ENCODE measurements at places on chromosomes 2 and 18.

- DNase-seq = peak; percentile 67
These were observed 115.4 kb downstream of the ACAA2 start for GRCh38 chr18:49697757-49698524.

DNA sequence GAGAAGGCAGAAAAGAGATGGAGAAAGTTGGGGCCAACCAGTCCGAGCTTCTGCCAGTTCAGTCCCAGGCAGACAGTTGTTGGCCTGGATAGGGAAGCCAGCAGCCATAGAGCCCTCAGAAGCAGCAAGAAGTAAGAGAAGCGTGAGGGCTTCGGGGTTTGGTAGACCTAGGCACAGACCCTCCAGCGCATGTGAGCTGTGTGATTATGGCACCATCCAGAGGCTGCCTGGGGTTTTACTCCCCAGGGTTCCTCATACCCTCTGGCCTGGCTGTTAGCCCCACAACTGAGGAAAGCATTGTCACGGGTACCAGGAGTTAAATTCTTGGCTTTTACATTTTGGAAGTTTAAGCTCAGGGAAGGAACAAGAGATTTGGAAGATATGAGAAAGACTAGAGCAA lies 93.7 kb upstream of the RAB6C start:
- no peak for DNase-seq

DNA sequence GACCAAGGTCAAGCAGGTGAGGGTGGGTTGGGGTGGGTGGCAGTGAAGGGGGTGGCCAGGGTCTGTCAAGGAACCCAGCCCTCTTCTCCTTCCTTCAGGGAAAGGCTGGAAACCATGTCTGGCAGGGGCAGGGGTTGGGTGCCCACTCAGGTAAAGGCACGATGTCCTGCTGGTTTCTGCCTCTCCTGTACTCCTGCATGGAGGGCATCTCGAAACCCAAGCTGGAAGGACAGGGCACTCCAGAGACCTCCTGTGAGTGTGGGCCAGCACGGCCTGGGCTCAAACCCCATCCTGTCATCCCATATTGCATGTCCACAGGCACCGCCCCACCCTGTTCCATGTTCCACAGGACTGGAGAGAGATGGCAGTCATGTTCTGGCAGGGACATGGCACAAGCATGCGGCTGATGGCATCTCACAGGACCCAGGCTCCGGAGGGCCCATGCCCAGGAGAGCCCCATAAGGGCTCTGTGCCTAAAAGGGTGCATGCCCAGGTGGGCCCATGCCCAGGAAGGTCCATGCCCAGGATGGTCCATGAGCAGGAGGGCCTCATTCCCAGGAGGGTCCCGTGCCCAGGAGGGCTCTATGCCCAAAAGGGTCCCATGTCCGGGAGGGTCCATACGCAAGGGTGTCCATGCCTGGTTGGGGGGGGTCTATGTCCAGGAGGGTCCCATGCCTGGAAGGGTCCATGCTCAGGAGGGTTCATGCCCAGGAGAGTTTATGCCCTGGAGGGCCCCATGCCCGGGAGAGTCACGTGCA lies 6.4 kb downstream of the GPR35 start:
- DNase-seq = no peak

DNA sequence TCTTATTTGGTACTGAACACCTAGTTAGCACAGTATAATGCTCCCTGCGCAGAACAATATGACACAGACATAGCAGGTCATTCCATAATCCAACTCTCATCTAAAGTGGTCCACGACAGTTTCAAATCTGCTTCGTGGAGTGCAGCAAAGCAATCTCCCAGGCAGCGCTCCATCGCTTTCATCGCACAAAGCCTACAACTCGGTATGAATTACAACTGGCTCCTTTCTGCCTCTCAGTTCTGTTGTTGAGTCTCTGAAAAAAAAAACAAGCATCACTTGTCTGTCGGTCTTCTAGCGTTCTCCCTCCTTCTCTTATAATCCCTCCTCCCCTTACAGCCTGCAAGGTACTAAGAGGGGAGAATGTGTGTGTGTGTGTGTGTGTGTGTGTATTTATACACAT lies 123.5 kb downstream of the FIGN start:
- DNase-seq = no peak

DNA sequence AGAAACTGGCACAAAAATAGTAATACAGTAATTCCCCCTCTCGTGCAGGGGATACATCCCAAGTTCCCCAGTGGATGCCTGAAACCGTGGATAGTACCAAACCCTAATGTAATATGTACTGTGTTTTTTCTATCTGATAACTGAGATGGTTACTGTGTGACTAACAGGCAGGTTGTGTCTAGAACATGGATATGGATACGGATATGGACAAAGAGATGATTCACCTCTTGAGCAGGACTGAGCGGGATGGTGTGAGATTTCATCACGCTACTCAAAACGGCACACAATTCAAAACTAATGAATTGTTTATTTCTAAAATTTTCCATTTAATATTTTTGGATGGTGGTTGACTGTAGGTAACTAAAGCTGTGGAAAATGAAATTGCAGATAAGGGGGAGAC lies 3.4 kb downstream of the MBD1 start:
- DNase-seq = peak; percentile 28

DNA sequence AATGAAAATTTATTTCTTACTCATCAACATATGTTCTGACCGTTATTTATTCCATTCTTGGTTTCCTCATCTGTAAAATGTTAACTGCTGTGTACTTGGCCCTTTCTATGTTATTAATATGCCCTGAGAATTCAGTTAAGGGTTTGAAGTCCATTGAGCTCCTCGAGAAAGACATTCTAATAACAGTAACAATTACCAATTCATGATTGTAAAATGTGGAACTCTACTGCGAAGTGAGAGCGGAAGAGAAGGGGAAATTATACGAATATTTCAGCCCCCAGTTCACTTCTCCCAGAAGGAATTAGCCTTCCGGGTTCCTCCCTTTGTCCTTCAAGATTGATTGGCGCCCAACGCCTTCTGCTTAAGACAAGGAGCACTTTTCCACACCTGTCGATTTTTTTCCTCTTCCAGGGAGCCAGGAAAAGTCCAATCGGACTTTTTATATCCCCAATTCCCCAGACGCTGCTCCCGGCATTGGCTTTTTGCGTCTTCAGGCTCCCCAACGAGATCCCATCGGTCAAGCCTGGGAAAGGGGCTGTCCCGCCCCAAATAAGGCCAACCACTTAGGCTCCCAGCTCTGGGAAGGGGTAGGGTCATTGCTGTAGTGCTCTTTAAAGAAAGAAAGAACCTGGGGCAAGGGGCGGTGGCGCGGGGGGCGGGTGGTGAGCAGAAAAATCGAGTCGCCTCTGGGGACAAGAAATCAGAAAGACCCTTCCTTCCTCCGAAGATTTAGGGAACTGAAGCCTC lies 1.6 kb downstream of the DSC2 start:
- no peak for DNase-seq

GRCh38 chr2:30503695-30504052 lies 56.6 kb downstream of the LCLAT1 start:
- no peak for DNase-seq

DNA sequence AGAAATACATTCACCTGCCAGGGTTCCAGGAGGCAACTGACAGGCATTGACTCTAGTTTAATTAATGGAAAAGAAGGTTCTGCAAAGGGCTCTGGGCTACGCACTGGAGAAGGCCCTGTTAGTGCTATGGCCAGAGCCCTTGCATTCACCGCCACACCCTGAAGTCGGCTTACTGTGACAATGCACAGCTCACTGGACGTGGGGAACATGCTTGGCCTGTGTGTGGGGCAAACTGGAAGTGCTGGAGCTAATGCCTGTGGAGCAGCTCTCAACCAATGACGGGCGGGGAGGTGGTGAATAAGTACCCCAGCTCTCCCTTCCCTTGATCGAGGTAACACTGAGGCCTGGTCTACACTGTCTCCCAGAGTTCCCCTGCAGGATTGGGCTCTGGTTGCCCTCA lies 209.8 kb downstream of the HAUS1 start:
- DNase-seq = no peak

- DNase-seq = peak; percentile 72
These were observed 206.2 kb downstream of the NCKAP5 start for GRCh38 chr2:133362061-133362476.

DNA sequence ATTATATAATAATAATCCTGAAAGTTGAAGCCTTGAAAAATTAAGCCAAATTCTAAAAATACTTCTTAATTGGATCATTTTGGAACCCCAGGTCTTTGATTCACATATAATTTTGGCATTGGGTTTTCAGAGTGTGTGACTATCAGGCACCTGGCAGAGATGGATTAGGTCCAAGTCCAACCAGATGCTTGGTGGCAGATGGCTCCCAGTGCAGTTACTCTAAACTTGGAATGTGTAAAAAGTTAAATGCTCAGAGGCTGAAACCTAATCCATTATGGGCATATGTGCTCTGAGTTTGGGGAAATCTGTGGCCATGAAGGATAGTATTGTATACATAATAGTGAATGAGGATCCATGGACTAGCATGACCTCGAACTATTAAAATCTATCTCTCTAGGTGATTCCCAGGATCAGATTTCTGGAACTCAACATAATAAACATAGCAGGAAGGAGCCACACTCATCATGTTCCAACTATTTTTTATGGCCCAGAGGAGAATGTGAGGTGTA lies 333.0 kb downstream of the RPRM start:
- DNase-seq = no peak

- peak; percentile 77 for DNase-seq
These were observed 22.9 kb downstream of the RBM43 start for GRCh38 chr2:151238527-151239487.

DNA sequence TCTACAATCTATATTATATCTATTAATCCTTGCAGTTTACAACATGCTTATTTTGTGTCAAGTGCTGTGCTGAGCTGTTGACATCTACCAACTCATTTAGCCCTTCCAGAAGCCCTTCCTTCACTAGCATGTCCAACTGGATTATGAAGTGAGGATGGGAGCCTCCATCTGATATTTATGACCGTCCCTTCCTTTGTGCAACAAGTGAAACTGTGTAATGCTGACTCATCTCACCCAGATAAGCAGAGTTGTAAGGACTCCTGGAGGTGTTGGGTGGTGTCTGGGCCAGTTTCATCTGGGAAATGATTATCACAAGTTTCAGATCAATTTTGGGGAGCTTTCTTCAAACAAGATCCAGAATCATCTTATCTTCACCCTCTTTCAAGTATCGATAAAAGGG lies 156.6 kb upstream of the ETAA1 start:
- DNase-seq = no peak

- no peak for DNase-seq
These were observed 27.6 kb downstream of the ANKAR start for GRCh38 chr2:189702071-189702470.

DNA sequence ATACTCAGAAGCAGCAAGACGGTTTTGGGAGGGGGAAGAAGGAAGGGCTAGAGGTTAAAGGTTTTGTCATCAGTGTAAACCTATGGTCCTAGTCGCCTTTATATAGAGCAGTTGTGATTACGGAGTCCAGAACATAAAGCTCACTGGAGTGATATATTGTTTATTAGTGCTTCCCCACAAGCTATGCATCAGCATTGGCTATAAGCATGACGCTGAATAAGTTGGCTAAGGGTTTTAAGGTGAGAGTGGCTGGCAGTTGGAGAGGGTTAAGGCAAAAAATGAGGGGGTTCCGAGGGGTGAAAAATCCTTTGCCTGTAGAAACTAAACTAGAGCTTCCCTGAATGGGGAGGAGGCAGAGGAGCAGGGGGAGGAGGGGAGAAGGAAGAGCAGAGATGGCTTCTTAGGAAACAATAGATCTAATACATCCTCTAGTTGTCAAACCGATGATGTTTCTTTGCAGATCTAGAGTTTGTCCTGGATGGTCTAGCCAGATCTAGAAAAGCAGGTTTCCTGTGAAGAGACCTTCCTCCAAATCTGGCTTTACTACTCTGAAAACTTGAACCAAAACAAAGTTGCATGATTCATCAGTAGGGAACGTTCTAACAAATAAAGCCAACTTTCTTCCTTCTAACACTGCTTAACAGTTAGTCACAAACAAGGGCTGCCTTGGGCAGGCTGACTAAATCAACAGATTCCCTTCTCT lies 2.5 kb downstream of the KLF7 start:
- DNase-seq = peak; percentile 95

DNA sequence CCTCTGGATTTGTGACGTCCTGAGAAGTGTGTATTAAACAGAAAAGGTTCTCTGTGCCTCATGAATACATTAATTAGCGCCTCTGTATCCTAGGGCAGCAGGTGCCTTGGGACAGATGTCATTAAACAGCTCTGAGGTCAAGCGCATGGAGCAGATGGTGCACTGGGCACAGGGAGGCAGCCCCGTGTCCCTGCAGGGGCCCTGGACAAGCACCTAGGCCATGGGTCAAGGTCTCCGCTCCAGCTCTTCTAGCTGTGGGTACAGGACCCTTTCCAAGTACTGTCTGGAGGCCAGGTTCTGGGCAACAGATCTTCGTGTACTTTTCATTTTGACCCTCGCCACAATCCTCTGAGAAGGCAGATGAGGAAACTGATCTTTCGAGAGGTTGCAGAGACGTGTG lies 126.4 kb downstream of the KCTD1 start:
- no peak for DNase-seq

- no peak for DNase-seq
These were observed 23.1 kb downstream of the PSD4 start for GRCh38 chr2:113196839-113197238.

- DNase-seq = no peak
These were observed 87.2 kb downstream of the LNPK start for GRCh38 chr2:175914846-175915245.

DNA sequence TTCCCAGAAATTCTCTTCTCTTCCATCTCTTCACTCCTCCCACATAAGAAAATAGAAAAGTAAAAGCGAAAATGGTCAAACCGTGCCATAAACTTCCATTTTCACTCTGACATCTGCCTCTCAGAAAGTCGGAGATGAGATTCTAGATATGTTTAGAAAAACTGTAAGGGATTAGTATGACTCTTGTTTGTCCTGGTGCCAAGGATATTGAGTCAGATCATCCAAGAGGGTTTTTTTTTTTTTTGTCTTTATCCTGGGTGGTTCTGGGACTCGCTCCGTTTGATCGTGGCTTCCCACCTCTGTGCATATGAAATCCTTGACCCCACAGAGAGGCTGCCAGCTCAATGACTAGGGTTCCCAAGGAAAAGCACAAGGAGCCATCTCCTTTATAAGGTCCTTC lies 17.3 kb downstream of the EN1 start:
- peak; percentile 84 for DNase-seq

- no peak for DNase-seq
These were observed 40.3 kb downstream of the ZEB2 start for GRCh38 chr2:144479659-144480058.

DNA sequence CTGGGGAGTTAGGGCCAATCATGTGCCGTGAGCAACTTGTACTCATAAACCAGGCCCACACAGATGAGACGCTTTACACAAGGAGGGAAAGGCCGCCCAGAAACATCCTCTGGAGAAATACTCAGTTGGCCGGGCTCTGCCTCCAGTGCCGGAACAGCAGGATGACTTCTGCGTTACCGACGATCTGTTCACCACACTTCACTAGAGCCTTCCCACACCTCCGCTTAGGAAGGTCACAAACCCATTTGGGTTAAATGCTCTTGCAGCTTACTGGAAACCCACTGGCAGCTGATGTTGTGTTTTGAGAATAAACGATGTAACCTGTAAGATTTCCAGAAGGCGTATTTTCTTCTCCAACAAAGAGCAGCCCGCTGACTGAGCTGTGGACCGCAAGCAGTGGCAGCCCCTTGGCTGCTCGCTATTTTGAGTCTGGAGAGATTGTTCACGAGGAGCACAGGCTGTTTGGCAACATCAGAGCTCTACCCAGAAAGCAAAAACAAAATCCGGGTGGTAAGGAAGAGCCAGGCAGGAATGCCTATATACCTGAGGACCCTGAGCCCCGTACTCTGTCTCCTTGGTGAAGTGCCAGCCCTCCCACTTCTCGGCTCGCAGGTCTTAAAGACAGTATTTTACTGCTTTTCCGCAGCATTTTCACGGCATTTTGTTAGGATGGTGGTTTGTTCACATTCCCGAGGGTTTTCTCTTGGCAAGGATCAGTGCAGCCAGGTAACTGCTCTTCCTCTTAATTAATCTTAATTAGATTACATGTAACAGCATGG lies 44.0 kb downstream of the COLEC12 start:
- DNase-seq = peak; percentile 63

- peak; percentile 85 for DNase-seq
These were observed 45.2 kb upstream of the GCG start for GRCh38 chr2:162197069-162197825.
